Left colon (tissue), 2 donors: ENCODE measurements at places on chromosomes 13 and 19. TPM values are rescaled to one million over a fixed set of nuclear protein-coding genes. Genes with fewer than 3 reads are reported as not detected.
A peak's percentile ranks its signal among the peaks of the same experiment; 100 is the strongest.

GRCh38 chr13:96904232-96904631, 90.0 kb downstream of the OXGR1 start:
- DNase-seq = no peak

DNA sequence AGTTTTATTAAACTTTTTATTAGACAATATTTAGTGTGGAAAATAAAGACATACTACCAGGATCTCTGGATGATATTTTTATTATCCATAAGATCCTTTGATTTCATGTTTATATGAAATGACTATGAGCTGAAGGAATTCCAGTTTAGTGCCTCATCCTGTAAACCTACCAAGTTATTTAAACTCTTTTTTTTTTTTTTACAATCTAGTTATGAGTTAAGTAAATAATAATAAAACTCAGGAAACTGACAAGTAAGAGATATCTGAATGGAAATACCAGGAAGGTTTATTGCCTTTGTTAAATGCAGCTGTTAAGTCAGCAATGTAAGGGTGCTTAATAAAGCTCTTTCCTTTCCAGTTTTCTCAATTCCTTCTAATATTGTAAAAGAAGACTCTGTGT, 53.9 kb downstream of the RXFP2 start:
- no peak for DNase-seq

GRCh38 chr19:35143231-35143715, at the start of gene FXYD7:
TSS of gene FXYD7 (plus strand) at chr19:35143255. CDS start at chr19:35143334, 79 bp downstream.
- DNase-seq = peak; percentile 40

DNA sequence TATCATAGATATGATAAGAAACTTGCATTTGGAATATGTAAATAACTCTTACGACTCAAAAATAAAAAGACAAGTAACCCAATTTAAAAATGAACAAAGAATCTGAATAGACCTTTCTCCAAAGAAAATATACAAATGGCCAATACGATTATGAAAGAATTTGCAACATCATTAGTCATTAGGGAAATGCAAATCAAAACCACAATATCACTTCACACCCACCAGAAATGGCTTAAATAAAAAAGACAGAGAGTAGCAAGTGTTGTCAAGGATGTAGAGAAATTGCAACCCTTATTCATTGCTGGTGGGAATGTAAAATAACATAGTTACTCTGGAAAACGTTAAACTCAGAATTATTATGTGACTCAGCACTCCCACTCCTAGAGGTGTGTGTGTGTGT, 226.6 kb upstream of the MAB21L1 start:
- no peak for DNase-seq

DNA sequence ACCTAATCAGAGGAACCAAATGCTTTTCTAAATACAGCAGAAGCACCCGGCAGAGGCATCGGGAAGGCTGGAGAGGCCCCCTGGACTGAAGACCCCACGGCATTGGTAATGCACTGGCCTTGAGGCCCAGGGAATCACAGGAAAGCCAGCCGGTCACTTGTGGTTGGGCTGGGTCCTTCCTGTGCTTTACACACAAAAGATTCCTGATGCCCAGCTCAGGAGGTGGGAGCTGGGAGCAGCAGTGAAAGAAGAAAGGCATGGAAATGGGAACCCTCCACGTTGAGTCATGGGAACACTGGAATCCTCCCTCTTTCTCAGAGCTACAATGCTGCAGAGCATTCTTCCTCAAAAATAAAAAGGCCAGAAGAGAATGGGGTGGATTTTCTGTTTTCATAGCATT, 126.4 kb downstream of the TNFRSF19 start:
- no peak for DNase-seq

DNA sequence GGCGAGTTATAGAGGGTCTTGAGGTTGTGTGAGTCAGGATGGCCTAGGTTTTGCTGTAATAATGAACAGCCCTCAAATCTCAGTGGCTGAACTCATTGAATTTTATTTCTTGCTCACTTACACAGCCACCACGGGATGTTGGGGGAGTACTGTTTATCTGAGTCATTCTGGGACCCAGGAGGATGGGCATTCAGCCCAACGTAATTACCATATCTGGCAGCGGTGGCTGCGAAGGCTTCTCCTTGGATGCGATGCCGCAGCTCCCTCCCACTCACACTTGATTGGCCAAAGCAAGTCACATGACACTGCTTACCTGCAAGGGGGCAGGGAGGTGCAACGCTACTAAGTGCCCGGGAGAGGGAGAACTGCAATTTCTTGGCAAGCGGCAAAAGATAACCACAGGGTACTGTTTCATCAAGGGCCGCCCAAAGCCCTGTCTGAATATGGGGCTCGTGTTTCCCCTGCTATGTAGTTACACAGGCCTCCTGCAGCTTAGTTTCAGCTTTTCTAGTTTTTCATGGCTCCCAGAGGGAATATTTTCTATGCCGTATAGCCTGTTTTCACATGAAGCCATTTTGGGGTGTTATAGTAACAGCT, 19.9 kb downstream of the ZSWIM9 start:
- DNase-seq = no peak

- no peak for DNase-seq
Observed at GRCh38 chr19:54558339-54558738, 15.3 kb upstream of the LILRA2 start.

- DNase-seq = no peak
Observed at GRCh38 chr13:77028202-77028601, 1.2 kb upstream of the FBXL3 start.

DNA sequence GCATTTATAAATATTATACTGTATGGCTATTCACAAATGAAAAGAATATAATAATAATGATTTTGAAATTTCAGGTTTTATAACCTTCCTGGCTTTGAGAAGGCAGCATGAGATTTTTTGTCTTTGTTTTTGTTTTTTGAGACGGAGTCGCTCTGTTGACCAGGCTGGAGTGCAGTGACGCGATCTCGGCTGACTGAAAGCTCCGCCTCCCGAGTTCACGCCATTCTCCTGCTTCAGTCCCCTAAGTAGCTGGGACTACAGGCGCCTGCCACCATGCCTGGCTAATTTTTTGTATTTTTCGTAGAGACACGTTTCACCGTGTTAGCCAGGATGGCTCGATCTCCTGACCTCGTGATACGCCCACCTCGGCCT, 64.1 kb downstream of the ZNF429 start:
- no peak for DNase-seq

DNA sequence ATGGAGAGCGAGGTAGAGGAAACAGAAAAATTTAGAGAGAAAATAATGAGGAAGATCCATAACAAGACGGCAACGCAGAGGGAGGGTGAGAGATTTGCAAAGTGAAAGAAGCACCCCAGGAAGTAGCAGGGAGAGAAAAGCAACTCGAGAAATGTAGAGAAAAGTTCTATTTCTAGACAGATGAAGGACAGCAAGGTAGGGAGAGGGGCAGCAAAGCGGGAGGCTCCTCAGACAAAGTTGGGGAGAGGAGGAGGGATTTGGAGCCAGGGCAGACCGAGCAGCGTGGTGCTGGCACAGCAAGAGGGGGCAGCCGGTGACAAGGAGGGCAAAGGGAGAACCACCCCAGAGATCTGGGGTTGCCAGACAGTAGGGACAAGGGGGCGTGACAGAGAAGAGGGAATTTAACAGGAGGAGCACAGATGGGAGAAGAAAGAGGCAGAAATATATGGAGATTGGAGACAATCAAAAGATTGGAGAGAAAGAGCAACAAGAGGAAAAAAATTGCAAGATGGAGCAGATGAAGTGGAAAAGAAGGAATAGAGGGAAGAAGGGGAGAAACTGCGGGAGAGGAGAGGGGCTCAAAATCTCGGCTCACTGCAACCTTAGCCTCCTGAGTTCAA, 989 bp downstream of the ZNF766 start:
- DNase-seq = peak; percentile 16

DNA sequence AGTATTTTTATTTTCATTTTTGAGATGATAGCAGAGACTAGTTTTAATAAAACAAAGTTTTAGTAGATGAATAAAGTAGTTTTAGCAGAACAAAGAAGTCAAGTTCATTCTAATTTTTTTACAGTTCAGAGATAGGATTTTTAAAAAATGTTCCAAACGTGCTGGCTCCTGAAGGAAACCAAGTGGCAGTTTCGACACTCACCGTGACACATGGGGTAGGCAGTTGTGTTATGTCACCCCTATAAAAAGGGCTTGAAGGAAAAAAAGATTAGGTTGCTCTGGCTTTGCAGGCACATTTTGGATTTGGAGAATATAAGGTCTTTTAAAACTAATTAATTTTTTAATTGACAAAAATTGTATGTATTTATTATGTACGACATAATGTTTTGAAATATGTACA, 305.2 kb downstream of the NDFIP2 start:
- DNase-seq = no peak

GRCh38 chr13:22812793-22813192, 368.0 kb upstream of the SGCG start:
- peak; percentile 12 for DNase-seq

GRCh38 chr13:77300176-77301037, 26.5 kb downstream of the MYCBP2 start:
- DNase-seq = no peak

- DNase-seq = no peak
Observed at GRCh38 chr13:58587183-58587582, 955.6 kb downstream of the PCDH17 start.

DNA sequence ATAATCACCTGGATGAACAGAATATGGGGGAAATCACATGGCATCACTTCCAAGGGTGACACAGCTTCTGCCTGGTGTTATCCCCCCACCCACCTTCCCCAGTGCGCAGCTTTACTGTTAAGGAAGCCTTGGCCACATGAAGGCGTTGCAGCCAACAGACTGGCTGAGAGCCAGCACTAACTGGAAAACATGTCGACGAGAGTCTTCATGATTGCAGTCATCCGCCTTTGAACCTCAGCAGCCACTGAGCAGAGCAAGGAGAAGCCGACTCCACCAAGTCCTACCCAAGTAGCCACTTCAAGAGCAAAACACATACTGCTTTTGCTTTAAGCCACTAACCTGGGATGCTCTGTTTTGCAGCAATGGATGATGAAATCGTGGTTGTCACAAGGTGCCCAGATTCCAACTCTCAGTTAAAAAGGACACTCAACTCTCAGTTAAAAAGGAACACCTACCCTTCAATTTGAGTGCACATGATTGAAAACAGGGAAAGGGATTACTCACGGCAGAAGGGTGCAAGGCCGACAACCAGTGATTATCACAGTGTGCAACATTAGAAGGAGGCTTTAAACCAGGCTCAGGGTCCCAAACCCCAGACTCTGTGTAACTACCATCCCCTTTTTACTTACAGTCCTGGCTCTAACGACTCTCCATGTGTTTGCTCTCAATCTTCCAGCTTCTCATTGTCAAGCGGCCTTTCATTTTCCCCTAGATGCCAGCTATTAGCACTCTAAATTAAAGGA, 149.1 kb downstream of the KLF12 start:
- no peak for DNase-seq

- no peak for DNase-seq
Observed at GRCh38 chr19:4260613-4261191, 13.8 kb downstream of the YJU2 start.

- no peak for DNase-seq
Observed at GRCh38 chr13:70534466-70534865, 426.2 kb upstream of the KLHL1 start.

DNA sequence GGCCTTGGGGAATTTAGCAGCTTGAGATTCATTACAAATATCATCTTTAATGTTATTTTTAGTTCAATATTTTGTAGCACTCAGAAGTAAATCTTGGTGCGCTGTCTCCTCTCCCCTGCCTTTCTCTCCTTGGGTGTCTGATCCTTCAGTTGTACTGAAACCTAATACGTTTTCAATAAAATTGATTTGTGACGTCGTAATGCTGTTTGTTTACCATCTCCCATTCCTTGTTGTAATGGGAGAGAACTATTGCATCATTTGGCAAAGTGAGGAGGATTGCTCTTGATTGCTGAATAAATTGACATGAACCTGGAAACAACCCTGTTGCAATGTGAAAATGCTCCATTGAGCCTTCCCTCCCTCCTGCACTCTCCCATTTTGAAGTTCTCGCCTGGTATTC, 43.2 kb upstream of the TSHZ3 start:
- DNase-seq = no peak

GRCh38 chr13:59340151-59340550, 823.6 kb downstream of the DIAPH3 start:
- DNase-seq = no peak

- no peak for DNase-seq
Observed at GRCh38 chr19:16379521-16380313, 55.1 kb downstream of the KLF2 start.

- DNase-seq = no peak
Observed at GRCh38 chr13:89982407-89983095, 1364.9 kb upstream of the MIR17HG start.

GRCh38 chr13:37194428-37194861, 89.0 kb upstream of the CSNK1A1L start:
- DNase-seq = no peak

DNA sequence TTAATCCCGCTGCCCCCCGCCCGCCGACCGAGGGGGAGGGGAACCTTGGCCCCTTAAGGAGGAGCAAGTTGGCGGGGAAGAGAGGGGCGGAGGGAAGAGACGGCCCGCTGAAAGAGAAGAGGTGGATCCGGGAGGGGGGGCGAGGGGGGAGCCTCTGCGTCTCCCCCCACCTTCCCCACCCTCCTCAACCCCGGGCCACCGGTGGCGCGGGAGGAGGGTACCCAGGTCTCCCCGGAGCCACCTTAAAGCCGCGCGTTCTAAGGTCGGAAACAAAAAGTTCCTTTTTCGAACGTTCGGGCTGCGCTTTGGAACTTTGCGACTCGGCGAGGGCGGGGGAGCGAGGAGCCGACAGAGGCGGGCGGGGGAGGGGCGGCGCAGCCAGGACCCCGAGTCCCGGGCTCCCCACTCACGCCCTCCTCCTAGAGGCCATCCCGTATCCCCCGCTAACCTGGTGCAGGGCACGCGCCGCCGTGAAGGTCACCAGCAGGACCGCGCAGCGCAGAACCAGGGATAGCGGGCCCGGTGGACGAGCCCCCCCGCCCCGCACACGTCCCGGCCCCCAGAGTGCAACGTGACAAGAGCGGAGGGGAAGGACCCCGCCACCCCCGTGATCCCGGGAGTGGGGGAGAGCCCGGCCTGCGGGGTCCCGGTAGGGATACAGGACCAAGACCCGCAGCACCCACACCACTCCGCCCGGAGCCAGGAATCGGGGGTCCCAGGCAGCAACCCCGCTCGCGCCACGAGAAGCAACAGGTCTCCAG, 659 bp downstream of the ERF start:
- peak; percentile 78 for DNase-seq

DNA sequence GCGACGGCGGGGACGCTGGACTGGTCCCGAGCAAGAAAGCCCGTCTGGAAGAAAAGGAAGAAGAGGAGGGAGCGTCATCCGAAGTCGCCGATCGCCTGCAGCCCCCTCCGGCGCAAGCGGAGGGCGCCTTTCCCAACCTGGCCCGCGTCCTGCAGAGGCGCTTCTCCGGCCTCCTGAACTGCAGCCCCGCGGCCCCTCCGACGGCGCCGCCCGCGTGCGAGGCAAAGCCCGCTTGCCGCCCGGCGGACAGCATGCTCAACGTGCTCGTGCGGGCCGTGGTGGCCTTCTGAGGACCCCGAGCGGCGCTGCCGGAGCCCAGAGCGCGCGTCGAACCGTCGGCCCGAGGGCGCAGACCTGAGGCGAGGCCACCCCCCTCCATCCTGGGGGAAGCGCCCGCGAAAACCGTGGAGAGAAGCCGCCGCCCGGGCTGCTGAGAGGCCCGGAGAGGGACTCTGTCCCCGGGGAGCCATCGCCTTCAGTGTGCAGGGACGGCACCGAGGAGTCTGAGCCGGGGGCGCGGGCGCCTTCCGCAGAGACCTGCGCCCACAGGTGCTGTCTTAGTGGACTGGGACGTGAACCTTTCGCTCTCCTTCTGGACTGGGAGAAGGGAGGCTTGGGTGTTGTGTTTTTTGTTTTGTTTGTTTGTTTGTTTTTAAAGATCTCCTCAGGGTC, 3.5 kb downstream of the IER2 start:
- DNase-seq = no peak

The MAST1 gene
- 1.4 TPM for total RNA-seq

The LYL1 gene
- total RNA-seq = 4.5 TPM

The FLT3 gene
- total RNA-seq = 0.15 TPM

The SIAH3 gene
- total RNA-seq = not detected
